Thymus (tissue), 14 donors: ENCODE measurements at places on chromosomes 13 and 19.

GRCh38 chr13:111241006-111241755, 79.3 kb upstream of the TEX29 start:
- no peak for DNase-seq

- no peak for DNase-seq
Measured at GRCh38 chr19:48069435-48069834, 25.6 kb upstream of the CABP5 start.

DNA sequence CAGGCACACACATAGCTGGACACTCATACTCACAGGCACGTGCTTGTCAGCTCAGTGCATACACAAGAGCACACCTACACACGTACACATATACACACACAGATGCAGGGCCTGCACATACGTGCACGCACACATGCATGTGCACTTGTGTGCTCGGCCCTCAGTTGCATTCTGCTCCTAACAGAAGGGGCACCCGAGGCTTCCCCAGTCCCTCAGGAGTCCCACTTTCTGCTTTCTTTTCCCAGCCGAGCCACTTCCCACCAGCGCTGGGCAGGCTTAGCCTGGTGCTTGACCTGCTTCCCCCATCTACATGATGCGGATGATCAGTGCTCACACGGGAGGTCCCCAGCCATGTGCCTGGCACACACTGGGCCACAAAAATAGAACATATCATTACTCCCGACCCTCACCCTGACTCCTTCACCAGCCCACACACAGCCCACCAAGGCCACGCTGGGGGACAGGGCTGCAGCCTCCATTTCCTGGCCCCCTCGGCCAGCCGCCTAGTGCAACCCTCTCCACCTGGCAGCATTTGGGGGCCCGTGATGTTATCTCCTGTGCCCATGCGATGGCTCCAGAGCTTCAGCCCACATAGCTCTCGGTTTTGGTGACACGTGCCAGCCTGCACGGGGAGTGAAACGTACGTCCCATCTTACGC, 125.2 kb upstream of the SPACA7 start:
- no peak for DNase-seq

DNA sequence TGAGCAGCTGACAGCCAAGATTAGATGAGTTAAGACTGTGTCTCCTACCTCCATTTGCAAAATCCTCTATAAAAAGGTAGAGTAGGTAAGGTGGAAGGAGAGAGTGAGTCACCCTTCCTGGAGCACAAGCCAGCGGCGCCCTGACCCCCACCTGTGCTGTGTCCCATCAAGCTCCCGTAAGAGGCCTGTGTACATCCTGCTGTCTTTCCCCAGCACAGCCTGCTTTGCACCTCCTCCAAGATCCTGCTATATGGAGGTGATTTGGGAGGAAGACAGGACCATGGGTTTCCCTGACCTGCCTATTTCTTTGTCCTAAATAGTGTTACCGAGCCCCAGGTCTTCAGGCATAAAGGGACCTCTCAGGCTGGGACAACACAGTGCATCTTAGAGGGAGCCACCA, 62.3 kb upstream of the UQCRFS1 start:
- DNase-seq = no peak

GRCh38 chr13:79725841-79726240, 244.9 kb downstream of the NDFIP2 start:
- DNase-seq = no peak

- DNase-seq = no peak
Measured at GRCh38 chr19:48611872-48612271, 3.0 kb downstream of the FAM83E start.

GRCh38 chr19:47032171-47032811, 12.7 kb downstream of the NPAS1 start:
- peak; percentile 19 for DNase-seq

GRCh38 chr13:39036212-39036611, 1.7 kb downstream of the PROSER1 start:
- DNase-seq = no peak

- DNase-seq = no peak
Measured at GRCh38 chr13:73842626-73843025, 291.6 kb downstream of the KLF12 start.
